ENCODE measurements at places on chromosomes 5 and 9.

DNA sequence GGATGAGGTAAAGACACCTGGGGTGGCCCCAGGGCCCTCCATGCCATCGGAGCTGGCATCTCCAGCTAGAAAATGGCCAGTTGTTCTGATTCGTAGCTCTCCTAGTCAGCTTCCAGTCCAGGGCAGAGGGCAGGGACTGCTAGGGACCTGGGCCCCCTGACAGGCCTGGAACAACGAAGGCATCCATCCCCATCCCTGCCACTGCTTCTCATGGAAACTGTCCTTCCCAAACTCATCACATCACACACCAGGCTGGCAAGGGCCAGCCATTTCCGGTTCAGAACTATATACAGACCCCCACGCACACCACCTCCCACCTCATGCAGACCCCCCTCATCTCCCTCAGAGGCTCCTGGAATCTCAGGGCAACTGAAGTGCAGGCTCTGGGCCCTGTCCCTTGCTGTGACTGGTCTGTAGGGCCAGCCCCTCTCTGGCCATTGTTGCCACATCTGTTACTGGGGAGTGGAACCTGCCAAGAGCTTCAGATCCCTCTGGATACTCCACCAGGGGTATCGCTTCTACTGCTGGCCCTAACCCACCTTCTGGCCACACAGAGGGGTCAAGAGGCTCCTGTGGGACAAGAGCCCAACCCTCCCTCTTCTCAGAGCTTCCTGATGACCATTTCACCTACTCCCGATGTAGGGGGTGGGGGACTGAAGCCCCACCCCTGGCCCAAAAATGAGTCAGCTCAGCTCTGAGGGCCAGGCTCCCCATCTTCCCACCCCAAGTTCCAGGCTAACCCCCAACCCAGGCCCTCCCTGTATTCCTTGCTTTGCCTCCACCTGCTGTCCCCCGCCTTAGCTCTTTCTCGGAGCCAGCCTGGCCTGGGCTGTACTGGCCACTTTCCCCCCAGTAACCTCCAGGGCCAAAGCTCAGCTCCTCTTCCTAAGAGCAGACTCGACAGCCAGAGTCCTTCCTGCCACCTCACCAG is 1.2 kb upstream of the MZB1 start:
- DNase-seq: no peak

- no peak for DNase-seq
These were observed 577.5 kb upstream of the CLINT1 start for GRCh38 chr5:158436271-158437065.

DNA sequence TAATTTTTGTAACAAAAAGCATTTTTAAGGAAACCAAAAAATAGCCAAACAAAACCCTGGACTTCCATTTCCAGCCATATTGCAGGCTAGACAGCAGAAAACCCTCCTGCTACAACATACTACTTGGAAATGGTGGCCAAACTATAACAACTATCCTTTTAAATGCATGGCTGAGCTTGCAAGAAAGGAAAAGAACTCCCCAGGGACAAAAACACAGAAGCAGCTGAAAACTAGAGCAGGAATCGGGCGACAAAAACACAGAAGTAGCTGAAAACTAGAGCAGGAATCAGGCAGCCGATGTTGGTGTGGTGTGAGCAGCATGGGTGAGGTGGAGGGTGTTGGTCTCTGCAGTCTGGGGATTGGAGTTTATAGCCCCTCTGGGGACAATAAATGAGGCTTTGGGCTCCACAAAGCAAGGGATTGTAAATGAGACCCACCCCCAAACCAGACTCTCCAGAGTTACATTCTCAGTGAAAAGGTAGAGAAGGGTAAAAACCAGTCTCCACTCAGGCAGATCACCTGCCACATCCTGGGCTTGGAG is 95.2 kb downstream of the C9orf50 start:
- no peak for DNase-seq

DNA sequence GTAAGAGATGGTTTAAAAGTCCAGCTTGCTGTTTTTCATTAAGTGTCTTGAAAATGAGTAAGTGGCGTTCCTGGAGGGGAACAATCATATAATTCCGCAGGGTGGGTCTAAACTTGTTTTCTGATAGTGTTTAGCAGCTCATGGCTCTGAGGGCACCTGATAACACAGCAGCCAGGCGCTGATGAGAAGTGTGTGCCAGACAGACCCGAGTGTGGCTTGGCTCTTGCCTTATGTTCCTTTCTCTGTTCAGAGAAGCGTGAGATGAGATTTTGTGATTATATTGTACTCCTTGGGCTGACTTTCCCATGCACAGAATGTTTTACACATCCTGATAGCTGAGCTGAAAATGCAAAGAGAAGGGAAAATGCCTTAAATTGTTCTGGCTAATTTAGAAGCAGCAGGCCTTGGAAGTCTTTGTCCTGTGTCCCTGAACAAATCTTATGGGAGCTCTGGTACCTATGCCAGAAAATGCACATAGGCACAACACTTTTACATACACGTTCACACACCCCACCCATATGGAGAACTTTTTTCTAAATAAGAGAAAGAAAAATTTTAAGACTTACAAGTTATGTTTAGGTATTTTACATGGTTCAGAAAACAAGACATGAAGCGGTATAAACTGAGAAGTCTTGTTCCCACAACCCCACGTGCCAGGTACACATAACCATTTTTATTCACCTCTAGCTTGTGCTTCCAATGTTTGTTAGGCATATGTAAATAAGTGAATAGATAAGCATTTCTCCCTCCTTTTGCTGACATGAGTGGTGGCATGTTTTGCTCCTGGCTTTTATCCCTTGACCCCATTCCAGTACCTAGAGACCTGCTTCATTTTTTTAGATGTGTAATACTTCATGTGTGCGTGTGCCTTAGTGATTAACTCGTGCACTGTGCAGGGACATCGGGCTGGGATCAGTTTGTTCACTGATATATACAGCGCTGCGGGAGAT is 152.2 kb upstream of the OTULINL start:
- no peak for DNase-seq

GRCh38 chr5:55668356-55668755 is 43.8 kb downstream of the SLC38A9 start:
- DNase-seq: no peak

DNA sequence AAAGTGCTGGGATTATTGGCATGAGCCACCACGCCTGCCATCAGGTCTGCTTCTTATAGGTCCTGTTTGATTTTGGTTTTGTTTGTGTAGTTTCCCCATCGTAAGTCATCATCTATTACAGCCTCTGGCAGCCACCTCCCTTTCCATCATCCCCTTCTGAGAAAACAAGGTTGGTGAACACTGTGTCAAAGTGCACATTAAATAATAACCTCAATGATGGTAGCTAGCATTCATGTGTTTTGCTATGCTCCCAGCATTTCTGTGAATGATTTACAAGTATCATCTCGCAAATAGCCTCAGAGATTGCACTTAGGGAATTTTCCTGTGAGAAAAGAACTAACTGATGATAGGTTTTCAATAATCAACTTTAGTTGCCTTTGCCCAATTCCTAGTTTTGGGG is 9.9 kb downstream of the PRUNE2 start:
- no peak for DNase-seq

- no peak for DNase-seq
These were observed 78.0 kb downstream of the CFAP77 start for GRCh38 chr9:132487980-132488535.

GRCh38 chr9:136538599-136539426 is 7.0 kb downstream of the NOTCH1 start:
- no peak for DNase-seq

GRCh38 chr9:108041551-108041950 is 552.0 kb upstream of the KLF4 start:
- DNase-seq: no peak

- DNase-seq: no peak
These were observed 60.9 kb downstream of the ICE1 start for GRCh38 chr5:5483350-5483749.

DNA sequence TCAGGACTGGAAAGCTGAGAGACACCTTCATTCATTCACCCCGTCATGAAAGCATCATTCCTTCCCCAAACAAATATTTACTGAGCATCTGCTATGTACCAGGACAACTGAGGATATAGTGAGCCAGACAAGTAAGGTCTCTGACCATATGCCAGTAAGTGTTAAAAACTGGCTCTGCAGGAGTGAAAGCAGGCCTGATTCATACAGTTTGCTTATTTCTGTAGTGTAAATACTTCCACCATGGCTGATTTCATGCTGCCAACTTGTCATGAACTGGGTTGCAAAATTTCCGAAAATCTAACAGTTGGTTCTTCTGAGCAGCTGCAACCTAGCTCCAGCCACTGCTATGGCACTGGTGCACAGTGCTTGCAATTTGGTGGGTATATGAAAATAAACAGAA is 68.1 kb downstream of the YIPF5 start:
- no peak for DNase-seq

DNA sequence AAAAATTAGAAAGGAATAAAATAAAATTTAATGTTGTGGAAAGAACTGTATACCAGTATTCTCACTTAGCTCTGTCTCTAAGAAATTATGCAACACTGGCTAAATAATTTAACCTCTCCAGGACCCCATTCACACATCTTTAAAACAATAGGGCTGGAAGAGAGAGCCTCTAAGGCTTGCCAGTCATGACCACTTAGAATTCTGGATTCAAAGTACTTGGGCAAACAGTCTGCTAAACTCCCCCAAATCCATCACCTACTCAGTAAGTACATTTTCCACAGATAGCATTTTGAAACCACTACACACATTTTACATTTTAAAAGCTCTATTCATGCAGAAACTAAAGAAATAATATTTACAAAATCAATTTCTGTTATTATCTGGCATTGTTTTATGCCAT is 291.7 kb downstream of the TMEM167A start:
- no peak for DNase-seq

GRCh38 chr5:140043508-140043872 is 391 bp upstream of the NRG2 start:
- peak; percentile 38 for DNase-seq

GRCh38 chr5:62719061-62719720 is 140.6 kb downstream of the LRRC70 start:
- no peak for DNase-seq

- no peak for DNase-seq
These were observed 720.7 kb upstream of the FAM174A start for GRCh38 chr5:99814321-99815063.

- DNase-seq: no peak
These were observed 16.2 kb downstream of the PBX3 start for GRCh38 chr9:125763394-125763801.

- peak; percentile 66 for DNase-seq
These were observed 330.7 kb downstream of the PDE4D start for GRCh38 chr5:59562756-59563389.

GRCh38 chr5:14721990-14722656 is 57.6 kb downstream of the OTULIN start:
- DNase-seq: no peak

All from T1000 (cell line).